ENCODE measurements at places on chromosomes 4 and X. TPM values are rescaled to one million over a fixed set of nuclear protein-coding genes. Genes with fewer than 3 reads are reported as not detected.

GRCh38 chr4:164428561-164428960, 325.4 kb upstream of the SMIM31 start:
- no peak overlapping the region for H3K27ac ChIP-seq
- no peak for DNase-seq
- H3K4me3 ChIP-seq, result no peak overlapping the region
- H3K36me3 ChIP-seq, result no peaks in the 10 kb centered on the region

DNA sequence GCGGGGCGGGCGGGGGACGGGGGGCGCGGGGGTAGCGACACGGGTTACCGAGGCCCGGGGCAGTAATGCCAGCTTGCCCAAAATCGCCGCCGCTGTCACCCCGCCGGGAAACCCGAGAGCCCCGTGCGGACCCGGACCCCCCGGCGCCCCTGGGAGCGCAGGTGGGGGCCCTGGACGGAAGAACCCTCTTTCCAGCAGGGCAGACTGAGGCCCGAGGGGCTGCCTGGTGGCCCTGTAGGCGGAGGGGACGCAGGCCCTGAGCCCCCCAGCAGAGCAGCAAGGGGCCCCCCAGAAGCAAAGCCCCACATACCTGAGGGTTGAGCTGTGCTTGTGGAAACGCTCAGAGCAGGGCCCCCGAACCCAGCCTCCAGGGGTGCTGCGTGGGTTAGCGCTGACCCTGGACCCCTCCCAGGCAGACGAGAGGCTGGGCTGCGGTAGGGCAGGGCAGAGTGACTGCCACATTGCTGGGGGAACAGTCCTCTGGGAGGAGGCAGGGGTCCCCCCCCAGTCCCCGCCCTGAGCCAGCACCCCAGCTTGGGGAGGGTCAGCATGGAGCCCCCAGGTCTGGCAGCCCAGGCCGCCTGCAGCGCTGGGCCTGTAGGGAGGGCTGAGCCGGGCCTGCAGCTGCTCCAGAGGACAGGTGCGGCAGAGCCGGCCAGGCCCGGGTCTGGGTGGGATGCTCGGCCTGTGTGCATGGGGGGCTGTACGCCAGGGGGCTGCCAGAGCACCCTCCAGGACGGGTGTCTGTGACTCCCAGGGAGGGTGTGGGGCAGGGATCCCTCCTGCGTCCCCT, 646 bp downstream of the DOK7 start:
- peaks cover 20% of the 10 kb centered on the region for H3K27me3 ChIP-seq
- no peak overlapping the region for H3K27ac ChIP-seq
- H3K4me1 ChIP-seq, result peaks cover 1% of the 10 kb centered on the region
- no peak for DNase-seq
- H3K4me3 ChIP-seq, result no peak overlapping the region
- no peaks in the 10 kb centered on the region for H3K36me3 ChIP-seq

GRCh38 chr4:38982361-38983095, 49.7 kb downstream of the TMEM156 start:
- peaks cover 73% of the 10 kb centered on the region for H3K4me1 ChIP-seq
- no peaks in the 10 kb centered on the region for H3K27me3 ChIP-seq
- H3K4me3 ChIP-seq, result no peak overlapping the region
- H3K27ac ChIP-seq, result peak overlapping the region; percentile 87

The TRIM75 gene
- not detected for total RNA-seq

DNA sequence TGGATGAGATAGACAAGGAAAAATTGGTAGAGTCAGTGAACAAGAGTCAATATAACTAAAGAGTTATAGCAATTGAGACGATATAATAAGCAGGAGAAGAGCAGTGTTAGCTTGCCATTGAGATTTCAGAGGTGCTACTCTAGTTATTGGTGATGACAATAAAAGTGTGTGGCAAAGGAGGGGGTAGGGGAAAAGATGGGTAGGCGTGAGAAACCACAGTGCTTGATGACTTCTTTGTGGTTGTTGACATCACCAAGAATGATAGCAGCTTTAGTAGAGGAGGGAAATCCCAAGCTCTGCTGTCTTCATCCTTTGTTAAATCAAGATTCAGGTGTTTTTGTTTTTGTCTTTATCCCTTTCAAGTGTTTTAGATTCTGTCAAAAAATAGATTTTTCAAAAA, 179.9 kb upstream of the PPP3CA start:
- peak; percentile 88 for DNase-seq
- peaks cover 45% of the 10 kb centered on the region for H3K27me3 ChIP-seq
- peaks cover 15% of the 10 kb centered on the region for H3K4me1 ChIP-seq
- no peaks in the 10 kb centered on the region for H3K36me3 ChIP-seq
- no peak overlapping the region for H3K4me3 ChIP-seq
- H3K27ac ChIP-seq, result no peak overlapping the region

- H3K27me3 ChIP-seq, result no peaks in the 10 kb centered on the region
- no peaks in the 10 kb centered on the region for H3K4me1 ChIP-seq
- no peak overlapping the region for H3K4me3 ChIP-seq
Observed at GRCh38 chr4:72302981-72303704, 265.9 kb downstream of the ADAMTS3 start.

GRCh38 chr4:3324093-3324815, 31.4 kb downstream of the RGS12 start:
- no peaks in the 10 kb centered on the region for H3K27me3 ChIP-seq
- peaks cover 1% of the 10 kb centered on the region for H3K36me3 ChIP-seq
- H3K4me1 ChIP-seq, result no peaks in the 10 kb centered on the region

- no peak for DNase-seq
- no peaks in the 10 kb centered on the region for H3K36me3 ChIP-seq
- H3K4me1 ChIP-seq, result no peaks in the 10 kb centered on the region
- H3K27me3 ChIP-seq, result no peaks in the 10 kb centered on the region
- H3K4me3 ChIP-seq, result no peak overlapping the region
Observed at GRCh38 chr4:28508636-28509035, 1648.0 kb downstream of the STIM2 start.

- no peaks in the 10 kb centered on the region for H3K27me3 ChIP-seq
- H3K4me3 ChIP-seq, result no peak overlapping the region
- no peaks in the 10 kb centered on the region for H3K4me1 ChIP-seq
- H3K27ac ChIP-seq, result no peak overlapping the region
- H3K36me3 ChIP-seq, result no peaks in the 10 kb centered on the region
Observed at GRCh38 chr4:139794158-139794954, 128.7 kb downstream of the MGST2 start.

The DOCK11 gene
- 32.8 TPM for total RNA-seq

- no peak for DNase-seq
- no peaks in the 10 kb centered on the region for H3K27me3 ChIP-seq
- no peak overlapping the region for H3K27ac ChIP-seq
- no peaks in the 10 kb centered on the region for H3K36me3 ChIP-seq
- no peak overlapping the region for H3K4me3 ChIP-seq
Observed at GRCh38 chr4:21507439-21507838, 441.1 kb downstream of the KCNIP4 start.

DNA sequence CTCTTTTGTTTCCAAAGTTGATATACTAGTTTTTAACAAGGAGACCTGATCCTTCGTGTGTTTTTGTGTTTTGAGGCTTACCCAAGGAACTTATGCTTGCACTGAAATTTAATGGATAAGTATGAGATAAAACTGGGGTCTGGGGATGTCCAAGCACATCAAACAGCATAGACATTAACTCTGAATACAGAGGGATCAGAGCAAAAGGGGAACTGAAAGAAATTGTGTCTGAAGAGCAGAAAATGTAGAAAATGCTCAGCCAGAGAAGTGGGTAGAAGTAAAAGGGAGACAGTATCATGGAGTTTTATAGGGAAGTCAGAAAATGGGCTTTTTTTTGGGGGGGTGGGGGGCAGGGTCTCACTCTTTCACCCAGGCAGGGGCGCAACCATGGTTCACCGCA, 695.4 kb downstream of the ARAP2 start:
- H3K4me1 ChIP-seq, result no peaks in the 10 kb centered on the region
- H3K27me3 ChIP-seq, result no peaks in the 10 kb centered on the region
- DNase-seq, result no peak
- H3K27ac ChIP-seq, result no peak overlapping the region
- H3K4me3 ChIP-seq, result no peak overlapping the region

The SLC6A14 gene
- total RNA-seq, result not detected

The CSAG1 gene
- not detected for total RNA-seq

GRCh38 chrX:72715546-72715945, 1.4 kb upstream of the PHKA1 start:
- DNase-seq, result no peak
- H3K27me3 ChIP-seq, result peaks cover 4% of the 10 kb centered on the region
- H3K4me1 ChIP-seq, result peaks cover 6% of the 10 kb centered on the region

The ATP2B3 gene
- total RNA-seq, result not detected

DNA sequence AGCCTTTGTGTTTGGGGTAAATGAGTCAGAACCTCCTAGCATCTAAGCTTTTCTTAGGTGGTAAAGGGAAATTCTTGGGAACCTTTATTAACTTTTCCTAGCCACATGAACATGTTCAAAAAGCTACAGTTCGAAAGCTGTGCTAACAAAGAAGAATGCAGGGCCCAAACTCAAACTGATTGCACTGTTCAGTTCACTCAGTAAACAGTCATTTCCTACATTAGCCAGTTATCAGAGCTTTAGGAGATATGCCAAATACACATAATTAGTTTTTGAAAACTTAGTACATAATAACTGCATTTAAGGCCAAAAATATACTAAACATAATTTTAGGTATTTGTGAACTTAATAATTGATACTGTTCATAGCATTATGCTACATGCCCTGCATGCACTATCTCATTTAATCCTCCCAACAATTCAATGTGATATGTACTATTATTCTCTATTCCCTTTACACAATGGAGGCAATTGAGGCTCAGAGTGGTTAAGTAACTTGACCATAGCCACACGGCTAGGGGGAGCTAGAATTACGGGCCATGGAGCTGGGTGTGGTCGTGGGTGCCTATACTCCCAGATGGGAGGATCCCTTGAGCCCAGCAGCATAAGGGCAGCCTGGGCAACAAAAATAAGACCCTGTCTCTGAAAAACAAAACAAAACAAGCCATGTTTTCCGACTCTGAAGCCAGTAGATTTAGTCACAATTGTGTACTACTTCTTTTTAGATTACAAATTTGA, 43.9 kb upstream of the PDGFRA start:
- no peaks in the 10 kb centered on the region for H3K36me3 ChIP-seq
- no peak overlapping the region for H3K4me3 ChIP-seq
- no peak overlapping the region for H3K27ac ChIP-seq
- no peak for DNase-seq
- peaks cover 3% of the 10 kb centered on the region for H3K27me3 ChIP-seq
- no peaks in the 10 kb centered on the region for H3K4me1 ChIP-seq

The YTHDC1 gene
- 76.3 TPM for total RNA-seq

DNA sequence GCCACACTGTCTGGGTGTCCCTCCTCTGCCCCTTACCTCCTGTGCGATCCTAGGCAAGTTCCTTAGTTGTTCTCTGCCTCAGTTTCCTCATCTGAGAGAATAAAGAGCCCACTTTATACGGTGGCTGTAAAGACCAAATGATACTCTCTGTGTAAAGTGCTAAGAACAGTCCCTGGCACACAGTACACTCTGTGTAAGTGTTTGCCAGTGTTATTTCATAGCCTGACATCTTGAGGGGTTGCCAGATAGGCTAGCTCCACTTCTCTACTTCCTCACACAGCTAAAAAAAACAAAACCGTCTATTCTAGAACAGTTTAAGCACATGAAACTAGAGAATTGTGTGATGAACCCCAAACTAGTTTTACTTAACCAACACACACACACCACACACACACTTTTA, 17.1 kb downstream of the SPON2 start:
- H3K27ac ChIP-seq, result no peak overlapping the region
- no peak for DNase-seq
- H3K4me3 ChIP-seq, result no peak overlapping the region

DNA sequence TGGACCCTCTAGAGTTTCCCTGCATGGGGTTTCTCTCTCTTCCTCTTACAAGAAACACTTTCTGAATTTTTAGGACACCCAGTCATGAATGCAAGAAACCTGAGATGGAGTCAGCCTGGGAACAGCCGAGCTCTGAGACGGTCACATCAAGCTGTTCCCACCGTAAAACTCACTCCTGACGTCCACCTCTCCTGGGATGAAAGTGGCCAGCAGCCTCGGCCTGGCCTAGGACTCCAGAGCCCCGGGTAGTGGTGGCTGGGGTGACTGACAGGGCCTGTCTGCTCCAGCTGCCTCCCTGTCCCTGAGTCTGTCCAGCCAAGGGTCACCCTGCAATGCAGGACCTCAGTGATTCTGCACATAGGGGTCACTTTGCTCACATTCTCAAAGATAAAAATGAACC, 217.8 kb downstream of the SHOX start:
- H3K4me3 ChIP-seq, result no peak overlapping the region
- H3K27ac ChIP-seq, result no peak overlapping the region
- DNase-seq, result no peak

GRCh38 chrX:27728291-27728690, 79.5 kb upstream of the MAGEB10 start:
- no peaks in the 10 kb centered on the region for H3K4me1 ChIP-seq
- no peak overlapping the region for H3K27ac ChIP-seq
- no peaks in the 10 kb centered on the region for H3K36me3 ChIP-seq
- no peak overlapping the region for H3K4me3 ChIP-seq

DNA sequence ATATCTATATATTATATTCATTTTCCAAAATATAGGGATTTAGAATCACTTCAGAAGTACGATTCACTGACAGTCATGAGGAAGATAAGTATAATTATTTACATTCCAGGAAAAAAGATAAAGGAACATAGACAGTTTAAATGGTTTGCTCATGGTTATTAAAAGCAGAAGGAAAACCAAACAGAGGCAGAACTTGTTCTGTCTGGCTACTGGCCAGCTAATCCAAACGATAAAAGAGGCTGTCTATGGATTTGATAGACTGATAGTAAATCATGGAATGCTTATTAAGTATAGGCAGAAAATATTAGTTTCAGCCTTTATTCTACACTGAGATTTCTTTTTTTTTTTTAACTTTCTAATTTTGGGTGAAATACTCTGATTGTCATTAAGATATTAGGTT, 50.2 kb downstream of the RPGR start:
- peaks cover 3% of the 10 kb centered on the region for H3K36me3 ChIP-seq
- H3K4me3 ChIP-seq, result no peak overlapping the region
- H3K27me3 ChIP-seq, result no peaks in the 10 kb centered on the region
- no peak for DNase-seq
- no peak overlapping the region for H3K27ac ChIP-seq

DNA sequence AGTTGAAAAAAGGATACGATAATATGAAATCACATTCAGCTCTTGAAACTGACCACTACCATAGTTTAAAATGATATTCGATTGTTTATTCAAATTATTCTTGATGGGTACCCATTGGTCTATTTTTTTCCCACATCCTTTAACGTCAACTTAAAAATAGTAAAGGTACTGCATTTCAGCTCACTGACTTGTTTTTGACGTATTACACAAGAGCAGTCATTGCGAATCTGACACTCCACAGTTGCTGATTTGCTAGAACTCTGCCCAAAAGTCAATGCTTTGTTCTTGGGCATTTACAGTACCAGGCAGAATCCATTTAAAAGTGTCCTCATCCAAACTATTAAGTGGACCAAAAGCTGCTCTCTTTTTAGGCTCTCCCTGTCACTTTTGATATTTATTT, 1.2 kb upstream of the PDS5A start:
- no peaks in the 10 kb centered on the region for H3K27me3 ChIP-seq
- no peak for DNase-seq
- peak overlapping the region; percentile 36 for H3K4me3 ChIP-seq
- H3K27ac ChIP-seq, result peak overlapping the region; percentile 77
- peaks cover 24% of the 10 kb centered on the region for H3K4me1 ChIP-seq

Data from activated naive CD4-positive, alpha-beta T cell treated with anti-CD3 and anti-CD28 coated beads for 36 hours (primary cell).